ENCODE measurements at places on chromosomes 13 and 19.
A peak's percentile ranks its signal among the peaks of the same experiment; 100 is the strongest.

- no peak for DNase-seq
Observed at GRCh38 chr13:80012251-80012650, 328.7 kb downstream of the SPRY2 start.

GRCh38 chr19:49790866-49791265 lies 22.2 kb downstream of the FUZ start:
- DNase-seq: no peak

DNA sequence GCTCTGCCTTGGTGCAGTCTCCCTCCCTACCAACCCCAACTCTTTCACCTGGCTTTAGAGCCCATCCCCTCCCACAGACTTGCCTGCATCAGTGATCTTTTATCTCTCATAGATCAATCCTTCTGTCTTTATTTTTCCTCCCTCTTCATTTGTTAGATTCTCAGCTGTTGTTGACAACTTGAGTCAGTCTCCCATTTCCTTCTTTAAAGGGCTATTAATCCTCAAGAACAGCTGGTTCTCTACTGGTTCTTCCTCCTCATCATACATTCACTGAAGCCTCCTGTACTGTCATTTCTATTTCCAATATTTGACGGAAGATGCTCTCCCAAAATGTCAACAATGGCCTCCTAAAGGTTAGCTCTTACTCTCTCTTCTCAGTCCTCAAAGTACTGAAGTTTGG lies 408.2 kb downstream of the TBC1D4 start:
- DNase-seq: no peak

DNA sequence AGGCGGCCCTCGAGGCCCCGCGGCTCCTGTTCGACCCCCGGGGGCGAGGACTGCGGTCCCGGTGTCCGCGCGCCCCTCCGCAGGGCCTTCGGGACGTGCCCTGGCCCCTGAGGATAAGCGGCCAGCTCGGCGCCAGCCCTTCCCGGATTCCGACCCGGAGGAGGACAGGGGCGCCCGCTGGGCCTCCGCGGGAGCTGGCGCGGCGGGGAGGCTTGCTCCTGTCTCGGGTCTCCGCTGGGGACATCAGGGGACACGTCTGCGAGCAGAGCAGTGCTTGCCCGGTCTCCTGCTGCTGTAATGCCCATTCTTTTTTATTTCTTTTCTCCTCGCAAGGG lies 829 bp downstream of the B3GLCT start:
- peak; percentile 57 for DNase-seq

- no peak for DNase-seq
Observed at GRCh38 chr19:54106716-54107115, 4.1 kb downstream of the NDUFA3 start.

- DNase-seq: no peak
Observed at GRCh38 chr19:42316223-42317211, 3.4 kb downstream of the TMEM145 start.

GRCh38 chr13:98239162-98240076 lies 62.4 kb upstream of the RNF113B start:
- no peak for DNase-seq

DNA sequence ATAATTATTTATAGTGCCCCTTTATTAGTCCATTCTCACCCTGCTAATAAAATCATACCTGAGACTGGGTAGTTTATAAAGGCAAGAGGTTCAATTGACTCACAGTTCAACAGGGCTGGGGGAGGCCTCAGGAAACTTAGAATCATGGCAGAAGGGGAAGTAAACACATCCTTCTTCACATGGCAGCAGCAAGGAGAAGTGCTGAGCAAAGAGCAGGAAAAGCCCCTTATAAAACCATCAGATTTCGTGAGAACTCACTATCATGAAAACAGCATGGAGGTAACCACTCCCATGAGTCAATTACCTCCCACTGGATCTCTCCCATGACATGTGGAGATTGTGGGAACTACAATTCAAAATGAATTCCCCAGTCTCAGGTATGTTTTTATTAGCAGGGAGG lies 89.9 kb upstream of the STARD13 start:
- DNase-seq: no peak

DNA sequence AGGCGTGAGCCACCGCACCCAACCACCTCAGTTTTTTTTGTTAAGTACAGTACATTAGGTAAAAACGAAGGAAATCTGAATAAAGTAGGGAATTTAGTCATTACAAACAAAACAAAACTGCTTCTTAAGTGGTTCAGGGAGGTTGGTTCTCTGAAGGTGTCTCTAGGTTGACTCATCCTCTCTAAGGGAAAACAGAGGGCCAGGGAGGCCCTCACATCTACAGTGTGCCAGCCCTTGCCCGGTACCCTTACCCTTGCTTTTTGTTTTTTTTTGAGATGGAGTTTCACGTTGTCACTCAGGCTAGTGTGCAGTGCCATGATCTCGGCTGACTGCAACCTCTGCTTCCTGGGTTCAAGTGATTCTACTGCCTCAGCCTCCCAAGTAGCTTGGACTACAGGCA lies 17.2 kb upstream of the JUND start:
- DNase-seq: no peak

- DNase-seq: peak; percentile 80
Observed at GRCh38 chr13:30371649-30372265, 50.5 kb upstream of the UBE2L5 start.

DNA sequence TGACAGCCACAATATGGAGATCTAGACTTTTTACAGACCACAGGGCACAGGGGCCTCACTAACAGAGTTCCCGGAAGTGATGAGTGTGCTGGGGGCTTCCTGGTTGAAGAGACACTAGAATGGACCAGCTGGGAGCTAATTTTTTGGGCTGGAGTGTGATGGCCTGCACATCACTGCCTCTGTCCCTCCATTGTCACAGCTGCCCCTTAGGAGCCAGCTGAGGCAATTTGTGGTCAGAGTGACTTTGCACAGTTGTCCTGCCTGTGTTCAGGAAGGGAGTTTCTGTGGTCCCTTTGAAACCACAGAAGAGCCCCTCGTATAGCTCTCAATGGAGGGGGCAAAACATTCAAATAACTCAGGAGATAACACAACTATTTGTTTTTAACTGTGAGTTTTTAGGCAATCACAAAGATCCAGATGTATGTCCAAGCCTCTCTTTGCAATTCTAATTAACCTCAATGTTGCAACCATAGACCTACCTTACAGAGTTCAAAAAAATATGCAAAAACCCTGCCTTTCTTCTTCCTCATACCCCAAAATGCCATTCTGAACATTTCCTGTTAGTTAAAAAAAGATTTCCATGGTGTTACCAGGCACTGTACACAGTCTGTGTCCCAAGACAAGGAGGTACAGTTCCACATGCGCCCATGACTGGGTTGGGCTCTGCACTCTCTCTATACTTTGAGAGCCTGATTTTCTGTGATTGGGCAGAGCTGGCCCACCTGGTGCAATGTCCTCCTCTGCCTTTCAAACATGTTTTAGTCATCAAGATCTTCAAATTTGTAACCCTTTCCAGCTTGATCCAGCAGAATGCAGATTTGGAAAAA lies 2.4 kb downstream of the ALOX5AP start:
- no peak for DNase-seq

- DNase-seq: peak; percentile 53
Observed at GRCh38 chr19:16370641-16371391, 46.2 kb downstream of the KLF2 start.

DNA sequence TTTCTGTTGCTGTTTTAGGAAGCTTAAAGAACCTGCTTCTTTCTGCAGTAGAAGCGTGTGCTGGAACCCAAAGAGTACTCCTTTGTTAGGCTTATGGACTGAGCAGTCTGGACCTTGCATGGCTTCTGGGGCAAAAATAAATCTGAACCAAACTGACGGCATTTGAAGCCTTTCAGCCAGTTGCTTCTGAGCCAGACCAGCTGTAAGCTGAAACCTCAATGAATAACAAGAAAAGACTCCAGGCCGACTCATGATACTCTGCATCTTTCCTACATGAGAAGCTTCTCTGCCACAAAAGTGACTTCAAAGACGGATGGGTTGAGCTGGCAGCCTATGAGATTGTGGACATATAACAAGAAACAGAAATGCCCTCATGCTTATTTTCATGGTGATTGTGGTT lies 103.1 kb downstream of the TNFRSF19 start:
- no peak for DNase-seq

GRCh38 chr19:16429759-16430091 lies 42.0 kb downstream of the EPS15L1 start:
- no peak for DNase-seq

GRCh38 chr13:95276037-95276505 lies 25.2 kb downstream of the ABCC4 start:
- no peak for DNase-seq

DNA sequence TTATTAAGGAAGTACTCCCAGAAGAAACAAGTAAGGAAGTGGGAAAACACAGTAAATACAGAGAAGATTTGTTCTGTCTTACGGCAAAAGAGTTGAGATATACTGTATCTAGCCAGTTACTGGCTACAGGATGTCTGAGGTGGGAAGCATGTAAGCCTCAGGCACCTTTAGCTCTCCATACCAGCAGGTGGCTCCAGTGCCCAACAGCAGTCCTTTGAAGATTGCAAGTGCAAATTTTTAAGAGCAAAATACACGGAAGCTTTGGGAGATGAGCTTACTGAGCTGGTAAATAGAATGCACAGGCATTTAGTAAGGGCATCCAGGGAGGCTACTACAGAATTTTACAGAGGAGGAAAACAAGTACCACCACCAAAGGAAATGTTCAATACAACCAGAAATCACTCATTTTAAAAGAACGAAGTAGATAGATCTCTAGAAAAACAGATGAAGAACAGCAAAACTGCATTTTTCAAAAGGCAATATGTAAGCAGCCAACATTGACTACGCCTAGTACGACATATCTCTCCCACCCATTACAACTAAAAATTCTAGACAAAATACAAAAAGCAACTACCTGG lies 57.9 kb upstream of the VSTM2B start:
- peak; percentile 6 for DNase-seq

DNA sequence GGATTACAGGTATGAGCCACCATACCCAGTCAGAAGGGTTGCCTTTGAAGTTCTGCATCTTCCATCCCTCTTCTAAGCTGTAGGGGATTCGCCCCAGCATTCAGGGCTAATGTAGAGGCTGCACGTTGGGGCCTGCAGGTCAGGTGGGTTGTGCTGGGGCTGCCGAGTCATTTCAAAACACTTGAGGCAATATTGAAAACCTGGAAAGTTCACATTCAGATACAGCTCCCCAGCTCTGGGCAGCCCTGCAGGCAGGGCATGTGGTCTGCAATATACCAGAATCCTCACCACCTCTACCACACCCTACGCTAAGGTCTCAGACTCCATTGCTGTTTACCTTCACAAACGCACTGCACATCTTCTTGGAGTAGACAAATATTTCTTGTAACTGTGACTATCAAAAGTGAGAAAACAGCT lies 24.6 kb downstream of the CCNE1 start:
- DNase-seq: no peak

- DNase-seq: peak; percentile 62
Observed at GRCh38 chr19:38686530-38686888, 39.1 kb downstream of the ACTN4 start.
